T-helper 2 cell (primary cell): ENCODE measurements at places on chromosomes 16 and 17.
A peak's percentile ranks its signal among the peaks of the same experiment; 100 is the strongest.

DNA sequence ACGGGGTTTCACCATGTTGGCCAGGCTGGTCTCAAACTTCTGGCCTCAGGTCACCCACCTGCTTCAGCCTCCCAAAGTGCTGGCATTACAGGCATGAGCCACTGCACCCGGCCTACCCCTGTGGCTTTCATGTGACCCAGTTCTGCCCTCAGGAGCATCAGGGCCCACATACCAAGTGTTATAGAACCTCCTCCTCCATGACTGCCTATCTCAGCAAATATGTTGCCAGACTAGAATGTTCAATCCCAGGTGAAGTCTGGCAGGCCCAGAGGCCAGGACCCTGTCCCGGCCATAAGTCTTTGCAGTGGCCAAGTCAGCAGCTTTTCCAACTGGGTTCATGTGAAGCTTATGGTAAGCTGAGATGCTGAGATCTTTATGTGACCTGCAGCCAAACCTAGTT lies 9.8 kb upstream of the SMPD3 start:
- no peak for DNase-seq

GRCh38 chr17:57747221-57748017 lies 2.3 kb upstream of the CCDC182 start:
- DNase-seq: peak; percentile 67

- DNase-seq: no peak
Observed at GRCh38 chr17:74603746-74604145, 11.7 kb upstream of the CD300LD start.

DNA sequence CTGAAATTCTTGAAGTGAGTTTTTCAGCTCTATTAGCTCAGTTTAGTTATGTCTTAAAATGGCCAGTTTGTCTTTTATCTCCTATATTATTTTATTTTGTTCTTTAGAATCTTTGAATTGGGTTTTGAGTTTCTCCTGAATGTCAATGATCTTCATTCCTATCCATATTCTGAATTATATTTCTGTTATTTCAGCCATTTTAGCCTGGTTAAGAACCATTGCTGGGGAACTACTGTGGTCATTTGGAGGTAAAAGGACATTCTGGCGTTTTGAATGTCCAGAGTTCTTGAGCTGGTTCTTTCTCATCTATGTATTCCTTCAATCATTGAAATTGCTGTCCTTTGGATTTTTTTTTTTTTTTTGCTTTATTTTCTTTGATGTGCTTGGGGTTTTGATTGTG lies 203.9 kb upstream of the HS3ST4 start:
- no peak for DNase-seq

DNA sequence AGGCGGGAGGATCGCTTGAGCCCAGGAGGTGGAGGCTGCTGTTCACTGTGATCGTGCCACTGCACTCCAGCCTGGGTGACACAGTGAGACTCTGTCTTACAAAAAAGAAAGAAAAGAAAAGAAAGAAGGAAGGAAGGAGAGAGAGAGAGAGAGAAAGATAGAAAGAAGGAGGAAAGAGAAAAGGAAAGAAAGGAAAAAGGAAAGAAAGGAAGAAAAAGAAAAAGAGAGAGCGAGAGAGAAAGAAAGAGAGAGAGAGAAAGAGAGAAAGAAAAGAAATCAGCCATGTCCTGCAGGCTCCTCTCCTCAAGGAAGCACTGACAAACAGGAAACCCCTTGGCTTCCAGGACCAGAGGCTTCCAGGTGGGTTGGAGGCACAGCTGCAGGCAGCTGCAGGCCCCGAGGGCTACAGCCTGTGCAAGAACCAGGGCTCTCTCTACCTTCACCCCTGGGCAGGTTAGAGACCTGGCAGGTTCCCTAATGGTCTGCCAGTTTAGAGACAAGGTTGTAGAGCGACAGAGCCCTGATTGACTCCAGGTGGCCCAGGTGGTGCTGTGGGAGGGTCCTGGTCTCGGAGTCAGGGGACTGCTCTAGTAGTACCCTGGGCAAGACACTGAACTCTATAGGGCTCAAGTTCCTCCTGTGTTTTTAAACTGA lies 53.8 kb downstream of the PECAM1 start:
- DNase-seq: no peak

DNA sequence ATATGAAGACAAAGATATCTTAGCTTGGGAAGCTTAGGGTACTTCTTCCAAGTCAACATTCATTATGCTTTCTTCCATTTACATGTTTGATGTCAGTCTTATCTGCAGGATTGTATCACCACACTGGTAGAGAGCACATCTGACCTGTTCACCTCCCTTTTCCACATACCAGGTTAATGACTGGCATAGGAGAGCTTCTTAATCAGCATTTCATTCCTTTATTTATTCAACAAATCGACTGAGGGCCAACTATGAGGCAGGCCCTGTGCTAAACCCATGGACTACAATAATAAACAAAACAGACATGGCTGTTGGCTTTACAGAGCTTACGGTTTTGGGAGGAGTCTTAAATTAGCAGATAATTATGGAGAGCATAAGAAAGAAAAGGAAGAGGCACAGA lies 378.1 kb upstream of the CDH11 start:
- DNase-seq: no peak

DNA sequence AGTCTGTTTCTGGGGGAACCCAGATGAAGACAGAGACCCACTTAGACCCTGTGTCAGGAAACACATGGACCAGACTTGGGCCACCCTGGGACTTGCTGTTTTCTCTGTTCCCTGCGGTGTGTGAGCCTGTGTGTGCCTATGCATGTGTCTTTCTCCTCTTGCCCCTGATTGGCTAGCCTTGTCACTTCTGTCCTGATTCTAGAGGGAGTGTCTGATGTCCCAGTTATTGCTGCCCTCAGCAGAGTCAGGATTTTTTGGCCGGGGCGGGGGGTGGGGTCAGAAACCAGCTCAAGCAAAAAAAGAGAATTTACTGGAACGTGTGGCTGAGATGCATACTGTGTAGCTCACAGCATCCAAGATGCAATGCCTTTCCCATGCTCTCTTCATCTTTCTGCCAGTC lies 30.5 kb downstream of the PLCG2 start:
- DNase-seq: no peak

DNA sequence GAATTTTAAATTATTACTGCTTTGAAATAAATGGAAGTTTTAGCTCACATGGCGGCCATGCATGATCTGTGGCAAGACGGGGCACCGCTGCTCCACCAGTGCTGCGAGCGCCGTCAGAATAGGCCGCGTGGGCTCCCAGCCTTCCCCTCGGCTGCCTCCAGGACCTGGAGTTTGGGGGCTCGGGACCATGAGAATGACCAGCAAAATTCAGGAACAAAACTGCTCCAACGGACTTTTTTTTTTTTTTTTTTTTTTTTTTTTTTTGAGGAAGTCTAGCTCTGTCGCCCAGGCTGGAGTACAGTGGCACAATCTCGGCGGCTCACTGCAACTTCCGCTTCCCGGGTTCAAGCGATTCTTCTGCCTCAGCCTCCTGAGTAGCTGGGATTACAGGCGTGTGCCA lies 38.3 kb upstream of the AKAP1 start:
- no peak for DNase-seq

- no peak for DNase-seq
Observed at GRCh38 chr16:88468275-88469129, 15.4 kb downstream of the ZFPM1 start.
